ENCODE measurements at places on chromosomes 6 and 20.

DNA sequence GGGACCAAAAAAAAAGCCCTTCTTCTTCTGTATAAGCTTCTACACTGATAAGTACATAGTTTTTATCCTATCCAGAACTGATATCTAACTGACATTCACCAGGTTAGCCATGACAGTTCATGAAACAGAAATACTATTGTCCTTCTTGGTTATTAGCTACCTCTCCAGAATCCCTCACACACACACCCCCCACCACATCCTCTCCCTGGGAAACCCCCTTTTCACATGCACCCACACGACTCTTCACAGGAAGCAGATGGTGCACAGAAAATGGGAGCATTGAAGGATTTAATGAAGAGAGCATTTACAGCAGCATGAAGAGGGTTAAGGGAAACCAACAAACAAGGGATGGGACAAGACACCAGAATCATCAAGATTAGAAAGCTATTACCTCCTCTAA, 88.9 kb downstream of the FHL5 start:
- DNase-seq: no peak

DNA sequence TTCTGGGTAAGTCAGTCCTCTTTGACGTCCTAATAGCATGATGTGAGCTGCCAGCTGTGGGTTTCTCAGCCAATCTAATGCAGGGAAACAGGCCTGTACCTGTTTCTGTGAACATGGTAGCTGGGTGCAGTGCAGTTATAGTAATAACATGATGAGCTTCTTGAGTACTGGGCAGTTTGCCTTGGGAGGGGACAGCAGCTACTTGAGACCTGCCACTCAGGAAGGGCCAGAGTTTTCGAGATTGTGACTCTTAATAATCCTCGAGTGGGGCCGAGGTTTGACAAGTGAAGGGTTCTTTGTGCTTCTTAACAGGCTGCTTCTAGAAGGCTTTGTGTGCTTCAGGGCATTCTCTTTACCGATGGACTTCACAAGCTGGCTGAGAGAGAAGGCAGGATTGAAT, 180.1 kb downstream of the JARID2 start:
- DNase-seq: no peak

DNA sequence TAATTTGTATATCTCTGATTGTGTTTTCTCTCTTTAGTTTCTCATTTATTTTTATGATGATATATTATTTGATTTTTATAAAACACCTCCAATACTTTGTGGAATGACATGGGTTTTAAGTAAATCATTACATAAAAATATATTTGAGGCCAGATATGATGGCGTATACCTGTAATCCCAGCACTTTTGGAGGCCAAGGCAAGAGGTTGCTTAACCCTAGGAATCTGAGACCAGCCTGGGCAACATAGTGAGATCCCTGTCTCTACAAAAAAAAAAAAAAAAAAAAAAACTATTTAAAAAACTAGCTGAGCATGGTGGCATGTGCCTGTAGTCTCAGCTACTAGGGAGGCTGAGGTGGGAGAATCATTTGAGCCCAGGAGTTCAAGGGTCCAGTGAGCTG, 87.3 kb downstream of the BMP6 start:
- DNase-seq: no peak

GRCh38 chr20:16404640-16405039, 168.6 kb downstream of the KIF16B start:
- DNase-seq: no peak

All from stimulated activated CD8-positive, alpha-beta memory T cell treated with anti-CD3 and anti-CD28 coated beads, Interleukin-4, amount 100 ng/mL, for 24 hours (primary cell).